ENCODE measurements at places on chromosomes 5 and 9.

- DNase-seq = no peak
Observed at GRCh38 chr9:21155501-21155900, 11.0 kb downstream of the IFNA21 start.

DNA sequence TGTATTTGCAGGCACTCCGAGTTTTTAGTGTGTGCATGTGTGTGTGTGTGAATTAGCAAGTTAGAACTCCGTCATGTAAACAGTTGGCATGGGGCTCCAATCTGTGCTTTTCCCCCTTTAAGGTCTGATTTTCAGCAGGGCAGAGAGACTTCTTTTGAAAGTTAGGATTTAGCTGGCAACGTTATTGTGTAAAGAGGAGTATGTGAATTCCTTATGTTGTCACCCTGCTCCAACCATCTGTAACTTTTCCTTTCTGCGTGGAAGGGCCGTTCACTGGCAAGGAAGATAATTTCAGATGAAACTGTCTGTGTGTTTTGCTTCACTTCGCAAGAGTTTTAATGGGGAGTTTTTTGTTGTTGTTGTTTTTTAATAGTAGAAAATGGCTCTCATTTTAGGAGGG is 332 bp downstream of the SGCD start:
- peak; percentile 25 for DNase-seq

- DNase-seq = peak; percentile 44
Observed at GRCh38 chr5:181188700-181189362, 16.2 kb downstream of the TRIM7 start.

- no peak for DNase-seq
Observed at GRCh38 chr5:23089286-23089685, 236.1 kb upstream of the CDH12 start.

DNA sequence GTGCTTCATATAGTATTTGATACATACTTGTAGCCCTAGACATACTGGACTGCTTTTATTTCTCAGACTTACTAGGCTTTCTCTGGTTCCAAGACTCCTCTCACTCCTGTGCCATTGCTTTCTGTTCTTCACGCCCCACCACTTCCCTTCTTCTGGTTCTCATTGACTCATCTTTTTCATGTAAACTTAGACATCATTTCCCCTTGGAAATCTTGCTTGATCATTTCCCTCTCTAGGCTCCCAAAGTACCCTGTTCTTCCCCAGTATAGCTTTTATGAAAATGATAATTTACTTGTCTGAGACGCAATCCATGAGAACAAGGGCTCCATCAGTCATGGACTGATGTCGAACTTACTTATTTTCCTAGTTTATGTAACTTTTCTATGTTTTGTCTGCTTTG is 83.5 kb downstream of the TLR4 start:
- no peak for DNase-seq
